Spleen (tissue), 13 donors: ENCODE measurements at places on chromosomes 2 and 18. TPM values are rescaled to one million over a fixed set of nuclear protein-coding genes. Genes with fewer than 3 reads are reported as not detected.

The TLX2 gene
- total RNA-seq = not detected

The AFG3L2 gene
- 39.9 TPM for total RNA-seq

The MARCHF4 gene
- total RNA-seq = not detected

The HOXD9 gene
- 1.1 TPM for total RNA-seq

The SLC23A3 gene
- total RNA-seq = 1.5 TPM

The SH3BP4 gene
- 20.0 TPM for total RNA-seq

The NPAS2 gene
- 8.6 TPM for total RNA-seq

The ICA1L gene
- 4.0 TPM for total RNA-seq

The GALNT13 gene
- not detected for total RNA-seq

The IL36B gene
- total RNA-seq = not detected

The CCDC141 gene
- total RNA-seq = 9.7 TPM

The DSC2 gene
- 18.7 TPM for total RNA-seq

The STRADB gene
- total RNA-seq = 31.1 TPM

The CRYBA2 gene
- total RNA-seq = not detected

The INPP5D gene
- 185 TPM for total RNA-seq

The GPR35 gene
- total RNA-seq = 16.9 TPM

The KCNE4 gene
- total RNA-seq = 6.6 TPM

The LRRTM4 gene
- not detected for total RNA-seq

The CROCC2 gene
- 1.6 TPM for total RNA-seq

The ALPG gene
- not detected for total RNA-seq

The NHEJ1 gene
- total RNA-seq = 14.2 TPM

The TRIM54 gene
- 0.29 TPM for total RNA-seq

The SERPINE2 gene
- total RNA-seq = 32.3 TPM

The SIX2 gene
- 0.20 TPM for total RNA-seq

The GTF3C2 gene
- 73.8 TPM for total RNA-seq

The PTH2R gene
- total RNA-seq = 0.26 TPM

The MAP3K19 gene
- not detected for total RNA-seq

The LONRF2 gene
- 1.8 TPM for total RNA-seq

The MATN3 gene
- total RNA-seq = not detected

The DUSP2 gene
- 88.0 TPM for total RNA-seq

The GBX2 gene
- not detected for total RNA-seq

The OTOF gene
- 0.85 TPM for total RNA-seq

The PLGLB2 gene
- not detected for total RNA-seq

The ITPRIPL1 gene
- total RNA-seq = 3.4 TPM

The POTEC gene
- not detected for total RNA-seq

The GCG gene
- not detected for total RNA-seq

The CD8B2 gene
- 0.27 TPM for total RNA-seq

The ALK gene
- not detected for total RNA-seq

The LIMS4 gene
- 2.2 TPM for total RNA-seq

The KCNF1 gene
- total RNA-seq = 0.27 TPM

The ATOH8 gene
- total RNA-seq = 17.2 TPM

The LRATD1 gene
- 0.27 TPM for total RNA-seq

The EML6 gene
- 7.2 TPM for total RNA-seq

The CCL20 gene
- not detected for total RNA-seq

The ITM2C gene
- total RNA-seq = 83.5 TPM

The OSGEPL1 gene
- total RNA-seq = 10.5 TPM

The ESPNL gene
- 1.5 TPM for total RNA-seq

The MPPE1 gene
- total RNA-seq = 47.6 TPM

The PDE1A gene
- 2.1 TPM for total RNA-seq

The EFHD1 gene
- total RNA-seq = 40.9 TPM
